ENCODE measurements at places on chromosomes 16 and 17. TPM values are rescaled to one million over a fixed set of nuclear protein-coding genes. Genes with fewer than 3 reads are reported as not detected.

DNA sequence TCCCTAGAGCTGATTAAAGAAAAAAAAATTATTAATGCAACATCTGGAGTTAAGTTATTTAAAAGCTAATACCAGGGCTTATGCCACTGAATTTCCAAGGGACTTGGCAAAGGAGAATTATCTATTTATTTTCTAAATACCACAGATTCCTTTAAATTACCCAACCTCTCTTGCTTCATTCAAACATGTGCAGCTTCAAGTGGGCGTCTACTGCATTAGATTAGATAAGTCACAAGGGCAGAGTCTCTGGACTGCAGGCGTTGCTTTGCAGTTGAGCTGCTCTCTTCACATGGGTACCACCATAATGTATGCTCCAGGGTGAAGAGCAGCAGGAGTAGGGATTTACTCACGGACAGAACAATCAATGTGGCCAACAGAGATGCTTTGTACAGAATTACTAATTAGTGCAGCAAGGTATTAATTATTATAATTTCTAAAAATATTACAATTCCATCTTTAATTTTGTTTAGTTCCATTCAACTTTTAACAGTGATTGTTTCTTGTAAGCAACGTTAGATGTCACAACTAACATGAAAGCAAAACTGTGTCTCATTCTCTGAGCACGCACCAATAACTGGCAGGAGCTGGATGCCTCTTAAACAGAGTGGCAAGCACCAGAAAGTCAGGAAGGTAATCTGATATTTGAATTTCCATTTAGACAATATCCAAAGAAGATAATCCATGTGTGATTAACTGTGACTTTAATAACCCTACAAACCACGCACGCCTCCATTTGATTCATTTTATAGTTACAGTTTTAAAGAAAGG is 214.2 kb downstream of the STX8 start:
- no peak for DNase-seq

GRCh38 chr17:46212634-46213435 is 19.6 kb upstream of the KANSL1 start:
- DNase-seq: peak; percentile 84

NT5M gene
- polyA plus RNA-seq: 7.5 TPM

DNA sequence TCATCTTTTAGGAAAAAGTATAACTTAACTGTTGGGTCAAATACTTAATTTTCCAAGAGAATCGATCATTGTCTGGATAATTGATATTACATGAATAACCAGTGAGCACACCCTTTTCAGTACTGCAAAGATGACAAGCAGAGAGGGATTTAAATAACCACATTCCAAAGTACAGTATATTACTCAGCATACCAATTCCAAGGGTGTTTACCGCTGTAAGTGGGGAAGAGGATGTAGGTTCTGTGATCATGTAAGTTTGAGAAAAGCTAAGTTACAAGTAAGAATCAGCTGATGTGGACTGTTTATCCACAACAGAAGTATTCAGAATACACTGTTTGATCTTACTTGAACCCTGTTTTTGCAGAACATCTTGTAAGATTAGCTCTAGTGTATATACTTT is 6.1 kb downstream of the GDE1 start:
- DNase-seq: no peak

HEATR3 gene
- 18.4 TPM for polyA plus RNA-seq

PROCA1 gene
- 3.1 TPM for polyA plus RNA-seq

DNA sequence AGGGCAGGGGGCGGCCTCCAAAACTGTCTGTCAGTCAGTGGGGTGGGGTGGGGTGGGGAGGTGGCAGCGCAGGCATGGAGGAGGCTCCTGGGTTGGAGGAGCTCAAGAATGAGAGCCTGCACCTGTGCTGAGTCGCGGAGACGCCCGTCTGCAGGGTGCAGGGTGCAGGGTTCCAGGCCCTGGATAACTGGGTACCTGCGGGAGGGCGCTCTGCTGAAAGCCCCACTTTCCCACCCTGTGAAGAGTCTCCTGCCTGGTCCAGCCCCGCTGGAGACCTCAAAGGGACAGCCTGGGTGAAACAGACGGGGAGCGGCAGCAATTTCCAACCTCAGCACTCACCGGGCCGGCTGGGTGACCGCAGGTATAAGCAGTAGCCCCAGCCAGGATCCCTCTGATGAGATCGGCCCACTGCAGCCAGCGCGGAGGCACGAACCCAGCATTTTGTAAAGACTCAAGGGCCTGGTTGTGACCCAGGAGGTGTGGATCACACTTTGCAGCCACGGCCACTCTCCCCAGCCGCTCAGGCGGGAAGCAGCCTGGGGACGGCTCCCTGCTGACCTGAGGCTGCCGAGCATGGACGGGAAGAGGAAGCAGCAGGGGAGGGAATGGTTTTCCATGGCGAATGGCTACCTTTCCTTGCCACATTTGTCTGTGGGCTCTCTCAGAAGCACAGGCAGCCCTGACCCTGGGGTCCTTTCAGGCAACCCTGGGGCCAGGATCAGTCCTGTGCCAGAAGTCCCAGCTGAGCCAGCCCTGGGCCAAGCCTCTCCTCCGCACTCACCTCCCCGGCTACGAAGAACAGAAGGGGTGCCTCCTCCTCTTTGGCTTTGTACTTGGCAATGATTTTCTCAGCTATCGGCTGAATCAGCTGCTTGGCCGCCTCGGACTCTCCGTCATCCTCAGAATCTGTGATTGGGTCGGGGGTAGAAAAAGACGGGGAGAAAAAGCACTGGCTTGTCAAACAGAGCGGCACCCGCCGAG is 21.0 kb downstream of the MRM3 start:
- no peak for DNase-seq

MYH11 gene
- 10.3 TPM for polyA plus RNA-seq

- DNase-seq: no peak
Measured at GRCh38 chr16:83439412-83439811, 368.4 kb upstream of the HSBP1 start.

DNA sequence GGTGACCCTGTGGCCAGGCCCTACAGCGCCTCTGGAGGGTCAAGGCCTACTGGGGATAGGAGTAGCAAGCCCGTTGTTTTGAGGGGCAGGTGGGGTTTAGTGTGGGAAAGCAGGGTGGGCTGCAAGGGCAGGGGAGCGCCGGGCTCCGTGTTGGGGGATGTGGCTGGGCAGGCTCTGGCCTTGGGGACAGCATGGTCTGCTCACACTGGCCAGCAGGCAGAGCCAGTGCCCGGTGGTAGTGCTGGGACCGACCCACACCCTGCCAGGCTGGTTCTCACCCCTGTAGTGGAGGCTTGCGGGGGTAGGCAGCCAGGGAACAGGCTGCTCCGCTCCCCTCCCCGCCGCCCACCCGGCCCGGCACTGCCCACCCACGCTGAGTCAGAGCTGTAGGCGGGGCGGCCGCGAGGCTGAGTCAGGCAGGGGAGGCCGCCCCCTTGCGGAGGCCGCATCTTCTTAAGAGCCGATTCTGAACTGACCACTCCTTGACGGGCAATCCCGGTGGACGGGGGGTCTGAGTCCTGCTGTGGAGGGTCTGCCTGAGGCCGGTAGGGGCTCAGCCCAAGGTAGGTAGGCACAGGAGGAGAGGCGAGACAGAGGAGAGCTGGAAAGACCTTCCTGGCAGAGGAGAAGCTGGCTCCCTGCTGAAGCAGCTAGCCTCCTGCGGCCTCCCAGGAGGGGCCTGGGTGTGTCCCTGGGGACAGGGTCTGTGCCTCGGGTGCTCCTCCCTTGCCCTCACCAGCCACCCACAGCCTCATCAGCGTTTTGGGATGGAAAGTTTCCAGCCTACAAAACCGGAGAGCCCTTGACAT is 62.4 kb downstream of the BAIAP2 start:
- DNase-seq: peak; percentile 36

DNA sequence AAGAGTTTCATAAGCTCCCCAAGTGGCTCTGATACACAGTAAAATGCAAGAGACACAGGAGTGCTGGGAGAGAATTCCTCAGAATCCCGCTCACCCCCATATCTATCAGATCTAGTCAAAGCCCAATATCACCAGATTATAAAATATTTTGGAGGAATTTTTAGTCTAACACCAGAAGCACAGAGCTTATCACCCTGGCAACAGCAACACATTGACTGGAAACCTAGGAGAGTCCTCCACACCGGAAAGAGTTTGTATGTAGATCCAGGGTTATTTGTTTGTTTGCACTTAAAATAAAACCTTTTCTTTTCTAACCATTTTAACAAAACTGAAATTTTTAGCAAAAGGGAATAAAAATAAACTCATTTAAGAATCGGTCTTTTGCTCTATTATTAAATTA is 7.2 kb downstream of the SOX9 start:
- DNase-seq: no peak

MARVELD3 gene
- 0.22 TPM for polyA plus RNA-seq

- no peak for DNase-seq
Measured at GRCh38 chr16:12429756-12430155, 373.9 kb downstream of the CPPED1 start.

CLEC18C gene
- 1.3 TPM for polyA plus RNA-seq

DNA sequence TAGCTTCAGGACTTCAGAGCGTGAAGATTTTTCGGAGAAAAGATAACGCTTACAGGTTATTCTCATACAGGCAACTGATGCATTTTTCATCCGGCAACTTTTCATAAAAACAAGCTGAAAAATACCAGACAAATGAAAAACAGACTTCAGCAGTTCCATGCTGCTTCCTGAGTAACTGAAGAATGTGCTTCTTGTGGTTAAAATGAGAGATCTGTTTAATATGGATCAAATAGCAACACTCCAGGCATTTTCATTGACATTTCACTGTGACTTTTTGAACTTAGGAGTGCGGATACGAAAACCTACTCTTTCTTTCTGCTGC is 705 bp upstream of the PITPNC1 start:
- no peak for DNase-seq
